Thoracic aorta (tissue), 2 donors: ENCODE measurements at places on chromosomes 5 and 9. TPM values are rescaled to one million over a fixed set of nuclear protein-coding genes. Genes with fewer than 3 reads are reported as not detected.

DNA sequence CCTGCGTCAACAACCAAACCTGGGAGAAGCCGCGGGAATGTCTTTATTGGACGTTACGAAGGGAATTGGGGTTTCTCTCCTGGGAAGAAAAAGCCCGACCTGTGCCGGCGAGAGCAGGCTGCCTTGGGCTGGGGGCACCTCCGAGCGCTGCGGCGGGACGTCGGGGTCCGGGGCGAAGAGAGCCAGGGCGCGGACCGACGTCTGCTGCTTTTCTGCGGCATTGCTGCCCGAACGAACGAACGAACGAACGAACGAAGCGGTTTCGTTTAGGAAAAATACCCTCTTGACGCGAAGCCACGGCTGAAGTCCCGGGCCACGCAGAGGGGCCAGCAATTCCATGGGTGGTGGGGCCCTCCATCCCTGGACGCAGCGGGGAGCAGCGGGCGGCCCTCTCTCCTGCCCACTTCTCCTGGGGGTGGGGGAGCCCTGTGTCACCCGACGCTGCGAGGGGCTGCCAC is 4.8 kb upstream of the PITX1 start:
- H3K27me3 ChIP-seq, result peaks cover 44% of the 10 kb centered on the region
- H3K4me3 ChIP-seq, result peak overlapping the region; percentile 56
- peaks cover 9% of the 10 kb centered on the region for H3K4me1 ChIP-seq
- H3K27ac ChIP-seq, result no peak overlapping the region

- peaks cover 59% of the 10 kb centered on the region for H3K36me3 ChIP-seq
- DNase-seq, result no peak
- H3K4me3 ChIP-seq, result no peak overlapping the region
- H3K4me1 ChIP-seq, result peaks cover 5% of the 10 kb centered on the region
- no peak overlapping the region for H3K27ac ChIP-seq
These were observed 12.9 kb downstream of the RALGDS start for GRCh38 chr9:133107961-133108793.

- H3K27me3 ChIP-seq, result no peaks in the 10 kb centered on the region
- H3K36me3 ChIP-seq, result no peaks in the 10 kb centered on the region
- no peak overlapping the region for H3K27ac ChIP-seq
These were observed 17.5 kb upstream of the OR13C9 start for GRCh38 chr9:104635456-104635855.

GRCh38 chr9:85742597-85742936 is 813 bp upstream of the AGTPBP1 start:
- H3K27ac ChIP-seq, result peak overlapping the region; percentile 55
- no peaks in the 10 kb centered on the region for H3K36me3 ChIP-seq
- H3K4me3 ChIP-seq, result peak overlapping the region; percentile 97
- no peak for DNase-seq

DNA sequence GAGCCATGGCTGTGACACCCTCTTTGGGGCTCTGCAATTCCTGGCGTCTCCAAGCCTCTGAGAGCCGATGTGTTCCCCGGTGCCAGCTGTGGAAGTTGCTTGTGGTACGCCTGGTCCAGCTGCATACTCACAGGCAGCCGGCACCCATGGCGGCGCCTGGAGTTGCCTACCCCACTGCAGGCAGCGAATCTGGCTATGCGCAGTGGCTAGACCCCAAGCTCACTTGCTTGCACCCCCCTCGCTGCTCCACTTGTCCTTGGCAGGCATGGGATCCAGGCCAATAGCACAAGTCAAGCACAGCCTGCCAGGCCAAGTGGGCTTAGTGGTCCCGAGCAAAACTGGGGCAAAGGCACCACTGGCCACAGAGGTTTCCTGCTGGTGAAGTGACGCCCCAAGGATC is 24.7 kb upstream of the GABRA6 start:
- no peaks in the 10 kb centered on the region for H3K27me3 ChIP-seq
- no peak overlapping the region for H3K27ac ChIP-seq
- H3K4me3 ChIP-seq, result no peak overlapping the region
- no peak for DNase-seq
- H3K4me1 ChIP-seq, result no peaks in the 10 kb centered on the region
- H3K36me3 ChIP-seq, result no peaks in the 10 kb centered on the region

Gene SLC27A6
- 0.21 TPM for total RNA-seq

GRCh38 chr5:180142021-180142765 is 66.8 kb downstream of the RASGEF1C start:
- H3K27me3 ChIP-seq, result no peaks in the 10 kb centered on the region
- no peak overlapping the region for H3K4me3 ChIP-seq
- no peak overlapping the region for H3K27ac ChIP-seq
- no peaks in the 10 kb centered on the region for H3K36me3 ChIP-seq
- no peaks in the 10 kb centered on the region for H3K4me1 ChIP-seq
- DNase-seq, result no peak

DNA sequence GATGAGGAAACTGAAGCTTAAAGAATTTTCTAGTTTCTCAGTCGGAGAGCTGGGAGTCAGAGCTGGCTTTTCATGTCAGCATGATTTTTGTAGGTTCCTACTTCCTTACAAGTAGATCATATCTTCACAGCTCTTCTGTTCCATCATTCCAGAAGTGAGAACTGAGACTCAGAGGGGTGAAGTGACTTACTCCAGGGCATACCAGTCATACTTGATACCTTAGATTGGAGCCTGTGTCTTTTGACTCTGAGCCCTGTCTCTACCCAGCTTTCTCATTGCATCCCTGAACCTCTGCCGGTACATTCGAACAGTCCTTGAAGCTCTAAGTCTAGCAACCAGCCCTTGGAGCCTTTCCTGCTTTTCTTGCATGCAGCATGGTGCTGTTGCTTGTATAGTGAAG is 53.3 kb downstream of the MCCC2 start:
- no peak for DNase-seq
- peaks cover 11% of the 10 kb centered on the region for H3K36me3 ChIP-seq
- peaks cover 1% of the 10 kb centered on the region for H3K4me1 ChIP-seq

GRCh38 chr5:138051441-138052296 is 18.8 kb upstream of the FAM13B start:
- peak; percentile 8 for DNase-seq
- H3K4me1 ChIP-seq, result peaks cover 33% of the 10 kb centered on the region
- peak overlapping the region; percentile 57 for H3K27ac ChIP-seq

GRCh38 chr9:109258481-109259302 is 62.2 kb downstream of the EPB41L4B start:
- peaks cover 5% of the 10 kb centered on the region for H3K4me1 ChIP-seq
- no peak for DNase-seq
- H3K4me3 ChIP-seq, result no peak overlapping the region
- H3K36me3 ChIP-seq, result no peaks in the 10 kb centered on the region

GRCh38 chr5:56108246-56108645 is 113.5 kb upstream of the IL6ST start:
- H3K4me1 ChIP-seq, result no peaks in the 10 kb centered on the region
- no peaks in the 10 kb centered on the region for H3K36me3 ChIP-seq
- no peak for DNase-seq
- H3K27me3 ChIP-seq, result no peaks in the 10 kb centered on the region

Gene IFNA13
- total RNA-seq, result not detected

DNA sequence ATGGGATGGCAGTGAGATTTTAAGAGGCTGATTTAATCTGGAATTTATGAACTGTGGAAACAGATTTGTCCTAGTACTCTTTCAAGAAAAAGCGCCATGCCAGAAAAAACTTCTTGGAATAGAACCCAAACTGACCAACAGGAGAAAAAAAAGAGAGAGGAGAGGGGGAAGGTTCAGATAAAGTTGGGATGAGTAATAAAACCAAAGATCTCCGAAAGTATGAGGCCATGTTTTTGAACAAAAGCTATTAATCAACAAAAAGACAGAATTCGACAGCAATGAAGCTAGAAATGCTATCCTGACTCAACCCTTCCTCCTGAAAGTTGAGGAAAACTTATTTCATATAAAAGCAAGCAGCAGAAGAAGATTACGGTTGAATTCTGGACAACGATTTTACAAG is 135.5 kb downstream of the CEMIP2 start:
- H3K27ac ChIP-seq, result no peak overlapping the region
- H3K4me3 ChIP-seq, result no peak overlapping the region
- DNase-seq, result no peak
- H3K4me1 ChIP-seq, result no peaks in the 10 kb centered on the region

Gene SPATA31D4
- not detected for total RNA-seq

DNA sequence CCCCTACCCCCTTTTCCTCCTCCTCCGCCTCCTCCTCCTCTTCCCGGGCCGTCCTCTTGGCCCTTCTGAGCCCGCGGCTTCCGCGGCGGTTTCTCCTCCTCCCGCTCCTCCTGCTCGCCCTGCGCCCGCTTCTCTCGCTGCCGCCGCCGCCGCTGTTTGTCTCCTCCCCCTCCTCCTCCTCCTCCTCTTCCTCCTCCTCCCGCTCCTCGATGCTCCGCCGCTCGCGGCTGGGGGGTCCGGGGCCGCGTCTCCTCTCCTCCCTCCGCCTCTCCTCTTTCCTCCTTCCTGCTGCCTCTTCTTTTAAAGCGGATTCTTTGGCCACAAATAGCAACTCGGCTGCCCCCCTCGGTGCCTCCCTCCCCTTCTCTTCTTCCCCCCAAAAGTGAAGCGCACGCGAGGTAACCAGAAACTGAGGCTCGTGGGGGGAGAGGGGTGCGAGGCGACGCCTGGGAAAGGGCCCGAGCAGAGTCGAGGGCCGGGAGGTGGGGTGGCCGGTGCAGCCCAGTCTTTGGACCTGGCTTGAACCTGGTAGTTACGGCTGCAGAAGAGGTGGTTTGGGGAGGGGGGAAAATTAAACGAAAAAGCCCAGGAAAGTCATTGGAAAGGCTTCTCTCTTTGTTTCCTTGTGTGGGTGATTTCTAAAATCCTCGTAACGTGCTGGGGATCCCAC is 1058.5 kb upstream of the DMAC1 start:
- peak overlapping the region; percentile 86 for H3K27ac ChIP-seq
- DNase-seq, result no peak
- peak overlapping the region; percentile 81 for H3K4me3 ChIP-seq
- H3K4me1 ChIP-seq, result peaks cover 26% of the 10 kb centered on the region
- no peaks in the 10 kb centered on the region for H3K36me3 ChIP-seq

DNA sequence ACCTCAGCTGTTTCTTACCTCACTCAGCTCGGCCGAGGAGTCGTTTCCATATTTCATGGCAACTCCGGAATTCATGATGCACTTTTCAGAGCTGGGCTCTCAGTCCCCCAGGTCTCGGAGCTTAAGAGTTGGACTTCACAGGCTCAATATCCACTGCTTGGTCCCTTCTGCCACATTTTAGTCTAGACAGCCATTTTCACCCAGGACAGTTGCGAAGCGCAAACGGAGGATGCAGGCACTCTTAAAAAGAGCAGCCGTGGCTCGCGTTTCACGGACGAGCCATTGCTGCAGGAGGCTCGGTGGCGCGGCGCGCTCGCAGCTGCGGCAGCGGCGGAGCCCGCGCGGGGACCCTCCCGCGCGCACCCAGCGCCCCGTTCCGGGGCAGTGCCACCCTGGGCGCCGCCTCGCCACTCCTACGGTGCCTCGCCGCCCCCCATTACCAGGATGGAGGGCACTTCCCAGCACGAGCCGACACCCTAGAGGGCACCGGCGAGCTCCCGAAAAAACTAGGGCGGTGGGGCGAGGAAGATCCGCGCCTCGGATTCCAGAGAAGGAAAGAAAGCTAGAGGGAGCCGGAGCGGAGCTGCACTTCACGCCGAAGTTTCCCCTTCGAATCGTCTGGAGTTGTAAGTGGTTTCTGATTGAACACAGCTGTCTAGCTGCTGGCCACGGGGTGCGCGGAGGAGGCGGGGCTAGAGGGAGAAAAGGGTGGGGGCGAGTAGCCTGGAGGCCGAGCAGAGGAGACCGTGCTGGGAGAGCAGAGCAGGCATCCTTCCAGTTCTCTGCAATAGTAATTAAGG is 140.3 kb downstream of the TSSK1B start:
- no peaks in the 10 kb centered on the region for H3K36me3 ChIP-seq
- H3K4me3 ChIP-seq, result peak overlapping the region; percentile 83
- H3K4me1 ChIP-seq, result peaks cover 19% of the 10 kb centered on the region
- peak; percentile 46 for DNase-seq
- no peaks in the 10 kb centered on the region for H3K27me3 ChIP-seq
- H3K27ac ChIP-seq, result peak overlapping the region; percentile 79

- H3K27me3 ChIP-seq, result no peaks in the 10 kb centered on the region
- no peak for DNase-seq
- H3K27ac ChIP-seq, result no peak overlapping the region
- H3K36me3 ChIP-seq, result no peaks in the 10 kb centered on the region
- H3K4me3 ChIP-seq, result no peak overlapping the region
These were observed 121.1 kb downstream of the NUDT12 start for GRCh38 chr5:103441523-103441922.

- no peaks in the 10 kb centered on the region for H3K27me3 ChIP-seq
- H3K4me3 ChIP-seq, result no peak overlapping the region
- H3K27ac ChIP-seq, result no peak overlapping the region
- no peak for DNase-seq
These were observed 35.0 kb downstream of the DROSHA start for GRCh38 chr5:31496891-31497290.

- no peak for DNase-seq
- no peaks in the 10 kb centered on the region for H3K27me3 ChIP-seq
- peak overlapping the region; percentile 50 for H3K27ac ChIP-seq
- H3K36me3 ChIP-seq, result no peaks in the 10 kb centered on the region
- H3K4me3 ChIP-seq, result no peak overlapping the region
- H3K4me1 ChIP-seq, result peaks cover 15% of the 10 kb centered on the region
These were observed 25.5 kb upstream of the RUSC2 start for GRCh38 chr9:35464141-35465025.

DNA sequence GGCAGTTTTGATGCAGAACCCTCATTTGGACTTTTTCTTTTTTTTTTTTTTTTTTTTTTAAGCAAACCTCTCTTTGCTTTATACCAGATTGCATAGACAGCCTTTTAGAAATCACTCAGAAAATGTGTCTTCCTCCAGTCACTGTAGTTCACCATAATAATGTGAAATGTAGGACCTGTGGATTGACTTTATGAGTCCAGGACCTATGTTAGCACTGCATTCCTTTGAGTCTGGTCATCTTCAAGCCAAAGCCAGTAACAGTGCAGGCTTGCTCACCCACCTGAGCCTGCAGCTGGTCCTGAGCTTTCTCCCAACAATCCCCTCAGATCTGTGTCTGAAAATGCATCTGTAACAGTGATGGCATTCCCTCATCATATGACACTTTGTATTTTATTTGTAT is 110.7 kb upstream of the NFIL3 start:
- H3K4me3 ChIP-seq, result no peak overlapping the region
- no peak overlapping the region for H3K27ac ChIP-seq
- H3K27me3 ChIP-seq, result no peaks in the 10 kb centered on the region
- no peaks in the 10 kb centered on the region for H3K4me1 ChIP-seq
- DNase-seq, result no peak
